ENCODE measurements at places on chromosomes 5 and 9.

DNA sequence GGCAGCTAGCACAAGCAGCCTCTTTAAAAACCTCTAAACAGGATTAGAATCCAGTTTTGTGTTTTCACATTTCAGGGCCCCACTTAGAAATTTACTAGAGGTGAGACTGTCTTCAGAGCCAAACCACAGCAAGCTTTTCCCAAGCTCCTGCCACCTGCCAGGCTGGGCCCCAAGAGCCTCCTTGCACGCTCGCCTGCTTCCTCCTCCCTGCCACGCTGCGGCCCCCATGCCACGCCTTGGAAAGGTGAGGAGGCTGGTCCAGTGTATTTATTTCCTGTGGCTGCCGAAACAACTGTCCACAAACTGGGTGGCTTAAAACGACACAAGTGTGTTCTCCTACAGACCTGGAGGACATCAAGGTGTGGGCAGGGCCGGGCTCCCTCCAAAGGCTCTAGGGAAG is 43.4 kb downstream of the NKX2-5 start:
- DNase-seq, result no peak

- DNase-seq, result peak; percentile 35
These were observed 121.0 kb upstream of the RGS7BP start for GRCh38 chr5:64384765-64385164.

GRCh38 chr5:6082685-6083084 is 295.7 kb downstream of the MED10 start:
- DNase-seq, result no peak

DNA sequence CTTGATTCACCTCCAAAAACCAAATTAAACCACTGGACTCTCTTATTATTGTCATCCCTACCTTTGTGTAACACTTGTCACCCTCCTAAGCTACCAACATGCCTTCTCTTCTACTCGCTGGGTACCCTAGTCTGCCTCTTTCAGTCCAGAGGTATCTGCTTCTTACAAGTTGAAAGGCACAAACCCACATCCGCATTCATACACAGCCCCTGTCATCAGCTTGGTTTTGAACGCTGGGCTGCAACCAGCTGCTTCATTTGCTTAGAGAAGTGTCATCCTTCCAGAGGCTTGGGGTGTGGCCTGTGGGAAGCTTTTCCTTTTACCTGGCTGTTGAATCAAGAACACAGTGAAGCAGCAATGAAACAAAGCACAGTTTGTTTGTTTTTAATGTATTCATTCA is 138.8 kb upstream of the WWC1 start:
- DNase-seq, result no peak

GRCh38 chr5:56525113-56525512 is 290.2 kb upstream of the MAP3K1 start:
- no peak for DNase-seq

DNA sequence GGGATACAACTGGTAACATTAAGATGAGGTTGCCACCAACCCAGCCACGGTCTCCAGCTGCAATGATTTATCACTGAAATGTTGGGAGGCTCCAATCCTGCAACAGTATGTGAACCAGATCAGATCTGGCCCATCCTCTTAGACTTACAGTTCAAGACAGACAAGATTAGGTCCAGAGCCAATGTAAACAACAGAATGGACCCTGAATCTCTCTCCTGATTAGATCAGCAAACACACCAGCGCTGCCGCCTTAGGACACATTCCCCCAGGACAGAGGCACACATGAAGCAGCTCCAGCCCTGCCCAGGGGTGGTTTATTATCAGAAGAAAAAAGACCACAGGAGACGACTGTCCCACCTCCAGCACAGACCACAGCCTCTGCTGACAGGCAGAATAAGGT is 82.1 kb downstream of the SLIT3 start:
- DNase-seq, result no peak

- DNase-seq, result no peak
These were observed 292.7 kb upstream of the RASA1 start for GRCh38 chr5:86974955-86975354.

- no peak for DNase-seq
These were observed 10.9 kb upstream of the RHOBTB3 start for GRCh38 chr5:95720094-95720786.

DNA sequence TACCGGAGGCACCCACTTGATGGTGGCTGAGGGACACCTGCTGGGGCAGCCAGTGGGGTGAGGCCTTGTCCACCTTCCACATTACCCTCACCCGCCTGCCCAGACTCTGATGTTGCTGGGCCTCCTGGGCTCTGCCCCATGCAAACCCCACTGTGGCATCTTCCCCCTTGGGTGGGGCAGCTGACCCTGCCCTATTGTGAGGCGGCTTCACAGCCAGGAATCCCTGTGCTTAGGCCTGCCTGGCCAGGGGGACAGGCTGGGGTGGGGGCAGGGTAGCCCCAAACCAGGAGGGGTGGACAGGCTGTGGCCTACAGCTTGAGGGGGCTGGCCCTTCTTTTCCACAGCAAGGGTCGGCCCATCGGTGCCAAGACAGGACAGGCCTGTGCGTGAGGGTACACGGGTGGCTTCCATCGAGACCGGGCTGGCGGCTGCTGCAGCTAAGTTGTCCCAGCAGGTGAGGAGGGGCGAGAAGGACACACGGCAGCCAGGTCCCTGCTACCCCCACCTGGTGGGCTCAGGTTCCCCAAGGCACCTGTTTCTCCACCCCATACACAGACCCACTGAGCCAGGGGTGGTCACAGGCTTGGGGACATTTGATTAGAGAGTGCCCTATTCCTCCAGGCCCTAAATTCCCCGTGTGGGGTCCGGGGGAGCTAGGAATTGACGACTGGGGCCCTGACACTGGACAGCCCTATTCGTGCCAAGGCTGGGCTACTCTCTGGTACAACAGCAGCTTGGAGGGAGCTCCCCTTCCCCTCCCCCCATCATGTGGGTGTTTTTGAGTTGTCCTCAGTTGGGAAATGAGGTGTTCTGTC is 99.2 kb downstream of the PHF2 start:
- no peak for DNase-seq

GRCh38 chr5:124061663-124062062 is 549.7 kb downstream of the CSNK1G3 start:
- no peak for DNase-seq

- no peak for DNase-seq
These were observed 69.9 kb downstream of the LRSAM1 start for GRCh38 chr9:127520941-127521918.

- no peak for DNase-seq
These were observed 332.9 kb downstream of the CWC27 start for GRCh38 chr5:65101632-65102100.

- no peak for DNase-seq
These were observed 302.7 kb downstream of the PLK2 start for GRCh38 chr5:58156973-58157701.

DNA sequence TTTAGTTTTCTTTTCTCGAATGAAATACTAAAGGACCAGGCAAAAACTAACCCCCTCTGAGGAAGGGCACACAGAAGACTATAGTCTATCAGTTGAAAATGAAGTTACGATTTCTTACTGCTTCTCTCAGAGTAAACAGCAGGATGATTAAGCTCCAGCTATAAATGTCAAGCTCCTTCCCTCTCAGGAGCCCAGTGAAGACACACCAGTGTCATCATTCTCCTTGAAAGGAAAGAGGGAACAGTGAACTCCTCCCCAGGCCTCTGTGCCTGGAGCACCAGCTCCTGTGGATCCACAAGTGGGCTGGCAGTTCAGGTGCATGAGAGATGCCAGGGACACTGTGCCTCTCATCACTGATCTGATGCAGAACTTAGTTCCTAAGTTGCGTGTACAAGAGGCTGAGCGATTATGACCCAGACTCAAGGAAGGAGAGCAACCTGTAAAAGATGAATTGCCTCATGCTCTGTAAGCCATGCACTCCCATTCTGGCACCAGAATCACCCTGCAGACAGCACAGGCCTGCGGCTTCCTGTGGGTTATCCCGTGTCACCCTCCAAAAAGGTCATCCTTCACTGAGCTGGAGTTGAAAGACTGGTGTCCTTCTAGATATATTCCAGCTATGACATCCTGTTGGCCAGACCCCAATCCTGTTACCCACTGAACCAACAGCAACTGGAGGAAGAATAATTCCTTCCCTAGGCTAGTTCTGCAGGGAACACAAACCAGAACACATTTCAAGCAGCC is 394.0 kb downstream of the SEMA5A start:
- DNase-seq, result no peak

DNA sequence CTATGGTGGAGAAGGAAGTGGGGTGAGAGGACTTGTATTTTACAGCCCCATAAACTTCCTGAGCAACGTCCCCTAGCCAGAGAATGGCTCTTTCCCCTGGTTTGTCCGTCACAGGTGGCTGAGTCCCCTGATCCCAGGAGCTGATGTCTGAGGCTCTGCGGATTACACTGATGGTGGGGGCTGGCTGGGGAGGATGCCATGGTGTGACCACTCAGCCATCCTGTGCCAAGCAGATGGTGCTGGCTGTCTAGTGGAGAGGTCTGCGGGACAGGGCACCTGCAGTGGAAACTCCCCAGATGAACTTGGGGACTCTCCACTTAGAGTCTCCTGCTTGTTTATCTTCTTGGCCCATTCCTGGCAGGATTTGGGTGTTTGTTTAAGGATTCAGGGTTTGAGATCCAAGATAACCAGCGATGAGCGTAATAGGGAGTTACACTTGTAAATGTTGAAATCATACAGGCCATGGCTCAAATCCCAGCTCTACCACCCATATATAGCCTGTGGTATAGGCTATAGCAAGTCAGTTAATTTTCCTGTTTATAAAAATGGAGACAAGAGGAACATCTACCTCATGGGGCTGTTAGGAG is 4.7 kb upstream of the PTGS1 start:
- no peak for DNase-seq

DNA sequence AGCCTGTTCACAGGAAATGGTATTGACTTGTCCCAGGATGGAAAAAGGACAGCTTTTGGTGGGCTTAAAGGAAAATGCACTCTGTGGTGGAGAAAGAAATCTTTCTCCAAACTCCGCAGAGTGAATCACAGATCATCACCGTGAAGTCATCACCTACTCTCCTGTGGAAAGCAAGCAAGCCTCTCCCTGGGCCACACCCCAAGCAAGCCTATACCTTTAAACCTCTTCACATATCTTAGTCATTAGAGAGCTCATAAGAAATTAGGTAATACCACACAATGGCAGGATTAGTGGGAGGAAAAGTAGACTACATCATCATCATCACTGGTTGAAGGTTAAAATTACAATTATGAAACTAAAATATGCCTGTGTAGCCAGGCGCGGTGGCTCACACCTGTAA is 23.2 kb downstream of the TLE1 start:
- no peak for DNase-seq

DNA sequence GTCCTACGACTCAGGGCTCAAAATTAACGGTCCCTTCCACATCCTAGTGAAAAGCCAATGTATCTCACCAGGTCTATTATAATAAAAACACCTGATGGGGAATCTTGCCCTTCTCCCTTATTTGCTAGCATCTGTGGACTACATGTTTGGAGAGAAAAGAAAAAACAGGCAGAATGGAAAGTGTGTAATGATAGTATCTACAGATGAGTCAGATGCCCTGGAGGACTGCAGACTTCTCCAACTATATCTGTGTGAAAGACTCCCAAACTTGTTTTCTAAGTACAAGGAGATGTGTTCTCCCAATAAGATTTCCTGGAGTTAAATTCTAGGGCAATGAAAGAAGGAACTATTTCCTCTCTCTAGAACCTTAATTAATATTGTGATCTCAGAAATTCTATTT is 66.0 kb downstream of the FOXB2 start:
- no peak for DNase-seq

GRCh38 chr9:94631599-94631998 is 7.7 kb downstream of the FBP1 start:
- no peak for DNase-seq

DNA sequence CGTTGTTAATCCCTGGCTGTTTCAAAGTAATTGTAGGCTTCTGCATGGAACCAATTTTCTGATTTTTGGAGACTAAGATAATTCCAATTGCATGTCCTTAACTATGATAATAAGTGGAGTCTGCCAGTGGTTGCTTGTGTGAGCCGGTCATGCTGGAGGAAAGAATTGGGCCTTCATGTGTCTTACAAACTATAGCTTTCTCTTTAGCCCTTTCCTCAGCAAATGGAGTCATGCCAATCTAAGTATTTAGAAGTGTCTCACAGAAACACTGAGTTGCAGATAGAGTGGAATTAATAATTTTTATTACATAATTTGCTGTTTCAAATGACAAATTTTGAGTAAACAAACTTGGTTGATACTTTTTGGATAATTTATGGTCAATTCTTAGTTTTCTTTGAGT is 200.4 kb downstream of the FBXL7 start:
- no peak for DNase-seq

DNA sequence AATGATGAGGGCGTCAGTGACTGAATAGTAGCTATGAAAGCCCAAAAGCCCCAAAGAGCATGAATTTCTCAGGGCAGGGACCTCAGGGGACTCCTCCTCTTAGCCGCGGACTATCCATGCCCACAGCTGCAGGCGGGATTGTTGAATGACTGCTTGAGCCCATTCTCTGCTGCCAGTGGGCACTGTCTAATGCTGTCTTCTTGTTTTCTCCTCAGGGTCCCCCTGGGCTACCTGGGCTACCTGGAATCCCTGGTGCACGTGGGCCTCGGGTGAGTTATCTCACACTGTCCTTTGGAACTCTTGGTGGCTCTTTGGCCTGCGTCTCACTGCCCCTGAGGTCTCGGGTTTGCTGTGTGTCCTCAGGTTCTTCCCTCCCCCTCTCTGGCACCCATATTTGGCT is 22.7 kb downstream of the COL27A1 start:
- no peak for DNase-seq
